ENCODE measurements at places on chromosomes 13 and 19.
A peak's percentile ranks its signal among the peaks of the same experiment; 100 is the strongest.

- H3K27ac ChIP-seq, result no peak overlapping the region
- H3K4me3 ChIP-seq, result no peak overlapping the region
- DNase-seq, result no peak
- H3K27me3 ChIP-seq, result no peaks in the 10 kb centered on the region
Measured at GRCh38 chr13:24644036-24644435, 36.2 kb upstream of the ATP12A start.

DNA sequence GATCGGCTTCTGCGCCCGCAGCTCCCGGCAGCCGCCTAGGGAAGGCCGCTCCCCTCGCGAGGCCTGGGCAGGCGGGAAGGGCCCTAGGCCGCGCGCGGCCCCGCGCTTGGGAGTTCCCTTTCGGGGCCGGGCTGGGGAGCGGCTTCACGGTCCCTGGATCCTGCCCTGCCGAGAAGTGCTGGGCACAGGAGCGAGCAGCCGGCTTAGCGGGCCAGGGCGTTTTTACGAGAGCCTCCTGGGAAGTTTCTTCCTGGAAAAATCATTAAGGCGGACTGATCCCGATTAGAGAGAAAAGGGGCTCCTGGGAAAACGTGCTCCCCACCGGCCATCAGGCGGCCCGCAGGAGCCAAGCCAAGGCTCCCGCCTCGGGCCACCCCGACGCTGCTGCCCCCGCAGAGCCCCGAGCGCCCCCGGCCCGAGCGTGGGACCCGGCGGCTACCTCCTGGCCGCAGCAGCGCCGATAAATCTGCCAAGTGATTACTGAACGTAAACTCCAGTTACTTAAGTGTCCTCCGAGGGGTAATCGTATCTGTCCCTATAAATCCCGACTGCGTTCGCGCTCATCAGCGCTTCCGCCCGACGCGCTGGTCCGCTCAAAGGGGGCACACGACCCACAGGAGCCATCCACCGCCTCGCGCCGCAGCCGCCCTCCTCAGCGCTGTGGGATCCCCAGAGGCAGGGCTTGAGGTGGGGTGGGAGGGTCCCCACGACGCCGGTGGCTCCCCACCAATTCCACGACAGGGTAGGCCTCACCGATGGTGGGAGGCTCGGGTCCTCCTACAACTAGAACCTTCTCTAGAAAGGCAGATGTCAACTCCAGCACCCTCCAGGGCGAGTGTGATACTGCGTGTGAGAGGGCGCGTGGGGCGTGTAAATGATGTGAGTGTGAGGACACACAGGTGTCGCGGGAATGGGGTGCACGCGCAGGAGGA lies 2.8 kb downstream of the ZIC5 start:
- DNase-seq, result no peak
- peaks cover 35% of the 10 kb centered on the region for H3K4me1 ChIP-seq
- no peaks in the 10 kb centered on the region for H3K36me3 ChIP-seq
- H3K4me3 ChIP-seq, result peak overlapping the region; percentile 11
- H3K27me3 ChIP-seq, result peaks cover 54% of the 10 kb centered on the region

- peak overlapping the region; percentile 84 for H3K27ac ChIP-seq
- H3K27me3 ChIP-seq, result no peaks in the 10 kb centered on the region
- no peak for DNase-seq
- H3K4me1 ChIP-seq, result peaks cover 16% of the 10 kb centered on the region
- peak overlapping the region; percentile 93 for H3K4me3 ChIP-seq
- peaks cover 8% of the 10 kb centered on the region for H3K36me3 ChIP-seq
Measured at GRCh38 chr19:10193790-10194499, 808 bp downstream of the DNMT1 start.

DNA sequence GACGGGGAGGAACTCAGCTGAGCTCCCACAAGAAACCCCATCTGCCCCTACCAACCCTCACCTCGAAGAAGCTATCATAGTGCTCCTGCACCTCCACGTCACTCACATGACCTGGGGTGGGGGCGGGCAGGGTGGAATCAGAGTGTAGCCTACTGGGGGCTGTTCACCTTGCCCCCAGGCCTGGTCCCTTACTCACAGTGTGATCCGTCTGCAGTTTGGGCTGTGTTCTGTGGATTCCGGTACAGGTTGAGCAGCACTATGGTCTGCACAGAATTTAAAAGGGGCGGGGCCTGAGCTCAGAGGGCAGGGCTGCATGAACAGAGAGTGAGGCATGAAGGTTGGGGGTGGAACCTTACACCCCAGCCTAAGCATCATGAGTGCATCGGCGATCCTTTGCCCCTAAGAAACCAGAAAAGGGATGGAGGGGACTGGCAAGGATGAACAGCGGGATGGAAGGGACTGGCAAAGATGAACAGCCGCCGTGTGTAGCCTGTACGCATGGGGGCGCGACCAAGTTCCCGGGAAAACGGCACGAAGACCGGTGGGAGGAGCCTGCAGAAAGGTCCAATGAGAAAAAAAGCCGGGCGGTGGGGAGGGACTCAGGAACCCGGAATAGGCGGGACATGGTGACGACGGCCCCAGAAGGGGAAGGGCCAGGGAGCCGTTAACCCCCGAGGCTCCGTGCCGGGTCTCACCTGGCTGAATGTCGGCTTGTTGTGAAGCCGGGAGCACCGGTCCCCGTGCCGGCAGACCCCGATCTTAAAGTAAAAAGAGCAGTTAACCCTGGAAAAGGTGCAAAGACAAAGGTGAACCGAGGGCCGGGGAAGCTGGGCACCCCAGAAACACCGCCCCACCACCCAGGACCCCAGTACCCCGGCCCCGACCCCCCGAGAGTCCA lies 539 bp downstream of the U2AF1L4 start:
- peak overlapping the region; percentile 100 for H3K27ac ChIP-seq
- peak overlapping the region; percentile 92 for H3K4me3 ChIP-seq
- H3K36me3 ChIP-seq, result no peaks in the 10 kb centered on the region
- peaks cover 31% of the 10 kb centered on the region for H3K4me1 ChIP-seq
- DNase-seq, result peak; percentile 70

GRCh38 chr13:68380041-68380973 lies 1150.2 kb upstream of the PCDH9 start:
- DNase-seq, result no peak
- H3K4me1 ChIP-seq, result no peaks in the 10 kb centered on the region
- H3K4me3 ChIP-seq, result no peak overlapping the region
- H3K27ac ChIP-seq, result no peak overlapping the region

DNA sequence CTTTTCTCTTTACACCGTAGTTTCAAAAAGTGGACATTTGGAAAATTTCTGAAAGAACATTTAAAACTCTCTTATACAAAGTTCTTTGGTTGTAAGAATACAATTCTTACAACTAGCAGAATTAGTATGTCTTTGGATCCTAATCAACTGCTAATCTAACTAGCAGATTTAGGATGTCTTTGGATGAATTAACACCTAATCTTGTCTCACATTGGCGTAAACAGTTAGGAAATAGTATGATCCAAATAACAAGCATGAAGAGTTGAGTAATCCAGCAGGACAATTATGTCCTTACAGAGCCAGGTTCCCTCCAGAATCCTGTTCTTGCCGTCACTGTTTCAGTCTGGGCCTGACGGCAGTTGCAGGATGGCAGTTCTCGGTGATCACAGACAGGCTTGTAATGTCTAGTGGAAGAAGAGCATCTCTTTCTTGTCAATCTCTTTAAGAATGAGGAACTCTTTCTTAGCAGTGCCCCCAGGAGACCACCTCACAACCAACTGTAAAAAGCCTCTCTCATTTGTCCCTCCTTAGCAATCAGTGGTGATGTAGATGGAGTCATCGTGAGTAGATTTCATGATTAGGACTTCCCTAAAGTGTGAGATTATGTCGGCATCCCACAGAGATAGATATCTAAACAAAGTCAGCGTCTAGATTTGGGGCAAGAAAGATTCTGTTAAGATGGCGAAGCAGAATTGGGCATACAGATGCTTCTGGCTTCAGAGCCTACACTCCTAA lies 5.7 kb upstream of the TNFSF13B start:
- H3K4me3 ChIP-seq, result no peak overlapping the region
- no peaks in the 10 kb centered on the region for H3K27me3 ChIP-seq
- no peak for DNase-seq
- H3K36me3 ChIP-seq, result no peaks in the 10 kb centered on the region
- no peaks in the 10 kb centered on the region for H3K4me1 ChIP-seq
- H3K27ac ChIP-seq, result no peak overlapping the region

- H3K4me1 ChIP-seq, result peaks cover 5% of the 10 kb centered on the region
- no peaks in the 10 kb centered on the region for H3K36me3 ChIP-seq
- H3K27ac ChIP-seq, result no peak overlapping the region
- no peak overlapping the region for H3K4me3 ChIP-seq
- no peaks in the 10 kb centered on the region for H3K27me3 ChIP-seq
Measured at GRCh38 chr13:42873081-42873480, 91.7 kb downstream of the FAM216B start.

- H3K4me3 ChIP-seq, result no peak overlapping the region
- no peaks in the 10 kb centered on the region for H3K27me3 ChIP-seq
- peaks cover 9% of the 10 kb centered on the region for H3K4me1 ChIP-seq
- no peak overlapping the region for H3K27ac ChIP-seq
Measured at GRCh38 chr13:25210842-25211569, 38.9 kb upstream of the AMER2 start.

DNA sequence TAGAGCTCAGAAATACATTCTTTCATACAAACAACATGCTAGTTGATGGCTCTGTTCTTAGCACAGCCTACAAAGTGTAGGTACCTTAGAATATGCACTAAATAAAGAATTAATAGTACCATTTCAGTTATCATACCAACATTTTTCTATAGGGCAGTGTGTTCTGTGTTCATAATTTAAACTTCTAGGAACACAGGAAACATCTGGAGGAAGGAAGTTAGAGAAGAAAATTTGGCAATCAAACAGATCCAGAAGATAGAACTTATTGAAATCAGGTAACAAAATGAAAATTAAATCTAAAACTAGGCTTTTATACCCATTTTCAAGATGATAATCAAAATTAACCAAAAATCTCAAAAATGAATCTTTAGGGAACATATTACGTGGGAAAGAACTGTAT lies 527.5 kb downstream of the DCT start:
- no peak overlapping the region for H3K27ac ChIP-seq
- H3K27me3 ChIP-seq, result no peaks in the 10 kb centered on the region
- H3K4me1 ChIP-seq, result no peaks in the 10 kb centered on the region
- no peak overlapping the region for H3K4me3 ChIP-seq
- no peaks in the 10 kb centered on the region for H3K36me3 ChIP-seq

DNA sequence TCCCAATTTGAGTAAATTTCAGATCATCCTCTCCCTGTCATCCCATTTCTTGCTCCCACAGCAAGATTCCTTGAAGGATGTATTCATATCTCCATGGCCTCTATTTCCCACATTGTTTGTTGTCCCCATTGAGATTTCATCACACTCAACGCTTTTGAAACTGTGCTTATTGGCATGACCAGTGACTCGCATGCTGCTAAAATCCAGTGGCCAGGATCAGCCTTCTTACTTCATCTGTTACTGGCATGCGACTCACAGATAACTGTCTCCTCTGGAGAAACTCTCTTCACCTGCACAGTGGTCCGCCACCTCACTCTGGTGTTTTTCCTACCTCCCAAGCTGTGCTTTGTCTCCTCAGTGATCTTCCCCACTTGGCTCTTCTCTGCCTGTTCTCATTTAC lies 95.8 kb downstream of the WASF3 start:
- no peak overlapping the region for H3K27ac ChIP-seq
- H3K27me3 ChIP-seq, result no peaks in the 10 kb centered on the region
- H3K4me1 ChIP-seq, result no peaks in the 10 kb centered on the region
- no peaks in the 10 kb centered on the region for H3K36me3 ChIP-seq
- no peak overlapping the region for H3K4me3 ChIP-seq
- no peak for DNase-seq

GRCh38 chr19:13020002-13020414 lies 24.7 kb downstream of the NFIX start:
- no peak for DNase-seq
- no peaks in the 10 kb centered on the region for H3K36me3 ChIP-seq
- no peaks in the 10 kb centered on the region for H3K27me3 ChIP-seq
- peak overlapping the region; percentile 98 for H3K27ac ChIP-seq

DNA sequence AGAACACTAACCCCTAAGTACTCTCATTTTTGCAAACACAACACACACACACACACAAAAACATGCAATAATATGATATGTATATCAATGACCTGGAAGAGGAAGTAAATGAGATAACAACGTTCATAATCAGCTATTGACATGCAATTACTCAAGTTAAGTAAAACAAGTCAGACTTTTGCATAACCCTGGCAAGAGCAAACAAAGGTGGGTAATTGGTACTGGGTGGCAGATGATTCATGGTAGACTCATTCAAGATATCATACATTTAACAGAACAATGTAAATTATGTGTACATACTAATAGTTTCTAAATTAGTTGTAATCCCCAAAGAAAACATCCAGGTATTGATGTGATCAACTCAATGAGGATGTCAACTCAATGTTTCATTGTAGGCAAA lies 508.8 kb downstream of the DACH1 start:
- no peaks in the 10 kb centered on the region for H3K4me1 ChIP-seq
- H3K27ac ChIP-seq, result no peak overlapping the region
- H3K4me3 ChIP-seq, result no peak overlapping the region
- no peak for DNase-seq
- H3K36me3 ChIP-seq, result no peaks in the 10 kb centered on the region

GRCh38 chr13:74674720-74675119 lies 540.5 kb upstream of the KLF12 start:
- DNase-seq, result no peak
- H3K36me3 ChIP-seq, result no peaks in the 10 kb centered on the region
- peaks cover 16% of the 10 kb centered on the region for H3K4me1 ChIP-seq
- no peak overlapping the region for H3K4me3 ChIP-seq

GRCh38 chr19:49335071-49335783 lies at the start of gene CD37:
TSS of gene CD37 (plus strand) at chr19:49335406. CDS start at chr19:49335541, 135 bp downstream.
- H3K4me3 ChIP-seq, result no peak within 1 kb of the TSS
- no peaks in the 10 kb centered on the region for H3K36me3 ChIP-seq
- no peaks in the 10 kb centered on the region for H3K27me3 ChIP-seq
- peak within 1 kb of the TSS; percentile 39 for H3K27ac ChIP-seq

DNA sequence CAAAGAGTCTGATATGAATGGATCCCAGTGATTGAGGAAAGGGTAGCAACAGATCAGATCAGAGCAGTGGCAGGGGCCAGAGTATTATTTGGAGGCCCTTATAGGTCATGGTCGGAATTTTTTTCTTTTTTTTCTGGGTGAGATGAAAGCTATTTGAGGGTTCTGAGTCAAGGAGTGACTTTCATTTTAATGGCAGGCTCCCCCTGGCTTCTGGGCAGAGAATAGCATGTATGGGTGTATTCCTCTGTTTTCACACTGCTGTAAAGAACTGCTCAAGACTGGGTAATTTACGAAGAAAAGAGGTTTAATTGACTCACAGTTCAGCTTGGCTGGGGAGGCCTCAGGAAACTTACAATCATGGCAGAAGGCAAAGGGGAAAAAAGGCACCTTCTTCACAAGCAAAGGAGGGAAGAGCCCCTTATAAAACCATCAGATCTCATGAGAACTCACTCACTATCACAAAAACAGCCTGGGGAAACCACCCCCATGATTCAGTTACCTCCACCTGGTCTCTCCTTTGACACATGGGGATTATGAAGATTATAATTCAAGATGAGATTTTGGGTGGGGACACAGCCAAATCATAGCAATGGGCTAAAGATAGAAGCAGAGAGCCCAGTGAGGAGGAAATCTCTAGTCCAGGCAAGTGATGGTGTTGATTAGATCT lies 3.0 kb upstream of the SLC6A16 start:
- H3K27me3 ChIP-seq, result no peaks in the 10 kb centered on the region
- DNase-seq, result no peak
- H3K4me3 ChIP-seq, result no peak overlapping the region
- H3K27ac ChIP-seq, result no peak overlapping the region
- H3K4me1 ChIP-seq, result no peaks in the 10 kb centered on the region
- no peaks in the 10 kb centered on the region for H3K36me3 ChIP-seq

GRCh38 chr19:39365531-39365930 lies 23.3 kb downstream of the SAMD4B start:
- H3K4me3 ChIP-seq, result no peak overlapping the region
- no peak overlapping the region for H3K27ac ChIP-seq

Measured in esophagus squamous epithelium (tissue), 5 donors.